Stimulated activated CD8-positive, alpha-beta memory T cell treated with anti-CD3 and anti-CD28 coated beads, Interleukin-4, amount 100 ng/mL, for 48 hours (primary cell): ENCODE measurements at places on chromosomes 6 and 20.

DNA sequence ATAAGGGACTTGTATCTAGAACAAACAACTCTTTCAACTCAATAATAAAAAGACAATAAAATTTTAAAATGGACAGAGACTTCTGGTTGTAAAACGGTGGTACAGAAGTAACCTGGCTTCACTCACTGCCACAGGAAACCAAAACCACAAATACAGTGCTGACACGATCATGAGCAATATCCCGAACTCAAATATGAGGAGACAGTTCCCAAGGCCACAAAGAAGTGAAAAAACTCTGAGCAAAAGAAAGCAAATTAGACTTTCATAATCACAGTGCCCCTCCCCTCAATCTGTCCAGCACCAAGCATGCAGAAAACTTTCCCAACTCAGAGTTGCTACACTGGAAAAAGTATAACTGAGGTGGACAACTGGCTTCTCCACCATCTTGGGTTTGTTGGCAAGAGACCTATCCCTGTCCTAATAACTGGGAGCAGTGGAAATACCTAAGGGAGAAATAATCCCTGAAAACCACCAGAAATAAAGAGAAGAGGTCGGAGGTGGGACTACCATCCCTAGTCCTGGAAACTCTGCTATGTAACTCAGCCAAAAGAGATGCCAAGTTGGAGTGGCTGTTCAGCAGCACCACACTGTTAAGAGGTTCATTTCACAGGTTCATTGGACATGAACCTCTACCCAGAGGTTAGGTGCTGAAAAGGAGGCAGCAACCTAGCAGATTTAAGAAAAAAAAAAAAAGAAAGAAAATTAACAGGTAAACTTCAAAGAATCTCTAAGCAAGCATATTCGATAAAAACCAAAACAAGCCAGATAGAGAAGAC lies 55.5 kb downstream of the REV3L start:
- DNase-seq: no peak

DNA sequence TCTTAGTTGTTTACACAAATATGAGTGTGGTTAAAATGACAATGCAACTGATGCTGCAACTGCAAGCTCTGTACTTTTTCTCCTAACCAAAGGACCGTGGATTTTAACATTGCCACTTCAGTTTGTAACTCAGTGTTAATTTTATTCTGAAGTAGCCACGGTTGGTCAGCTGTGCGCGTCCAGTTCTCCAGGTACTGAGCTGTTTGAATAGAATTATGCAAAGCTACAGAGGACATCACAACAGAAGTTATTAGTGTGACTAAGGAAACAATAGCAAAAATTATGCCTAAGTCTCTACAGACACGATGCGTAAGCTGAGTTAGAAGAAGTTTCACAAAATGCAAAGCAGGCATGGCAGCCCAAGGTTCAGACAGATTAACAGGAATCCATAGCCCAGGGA lies 4.4 kb upstream of the ABHD12 start:
- DNase-seq: no peak

- DNase-seq: no peak
Observed at GRCh38 chr6:51098791-51099190, 280.1 kb downstream of the TFAP2B start.

- DNase-seq: no peak
Observed at GRCh38 chr20:10314198-10314597, 95.6 kb downstream of the SNAP25 start.

GRCh38 chr6:33252759-33253158 lies 18.9 kb downstream of the VPS52 start:
- no peak for DNase-seq

DNA sequence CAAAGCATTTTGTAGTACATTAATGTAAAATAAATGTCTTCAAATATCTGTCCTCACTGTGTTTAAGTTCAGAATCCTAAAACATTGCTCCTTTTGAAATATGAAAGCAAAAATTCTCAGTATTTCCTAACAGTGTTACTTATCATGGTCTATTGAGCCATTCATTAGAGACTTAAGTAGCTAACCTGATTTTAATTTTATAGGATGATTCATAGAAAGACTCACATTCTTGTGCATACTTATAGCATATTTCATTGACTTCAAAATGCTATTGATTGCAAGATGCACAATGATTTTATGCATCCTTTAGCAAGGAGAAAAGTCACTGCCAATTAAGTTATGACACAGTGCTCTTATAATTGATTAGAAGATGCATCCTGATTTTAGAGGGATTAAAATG lies 85.7 kb downstream of the HIVEP1 start:
- no peak for DNase-seq

GRCh38 chr20:5845681-5846615 lies 95.7 kb downstream of the SHLD1 start:
- DNase-seq: no peak

DNA sequence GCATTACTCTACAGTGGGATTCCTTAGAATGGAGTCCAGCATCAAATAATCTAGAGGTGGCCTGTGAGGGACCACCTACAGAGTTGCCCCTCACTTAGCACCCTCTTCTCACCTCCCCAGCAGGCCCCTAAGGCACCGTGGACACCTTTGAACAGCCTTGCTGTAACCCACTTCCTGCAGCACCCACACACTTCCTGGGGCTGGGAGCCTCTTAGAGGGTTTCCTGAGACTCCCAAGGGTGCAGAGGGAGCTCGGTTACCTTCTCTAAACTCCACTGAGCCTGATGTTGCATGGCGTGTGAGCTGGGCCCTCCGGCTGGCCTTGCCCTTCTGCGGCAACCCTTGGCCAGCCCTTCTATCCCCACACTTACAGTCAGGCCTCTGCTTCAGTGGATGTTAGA lies 7.3 kb upstream of the SIRPG start:
- peak; percentile 76 for DNase-seq

DNA sequence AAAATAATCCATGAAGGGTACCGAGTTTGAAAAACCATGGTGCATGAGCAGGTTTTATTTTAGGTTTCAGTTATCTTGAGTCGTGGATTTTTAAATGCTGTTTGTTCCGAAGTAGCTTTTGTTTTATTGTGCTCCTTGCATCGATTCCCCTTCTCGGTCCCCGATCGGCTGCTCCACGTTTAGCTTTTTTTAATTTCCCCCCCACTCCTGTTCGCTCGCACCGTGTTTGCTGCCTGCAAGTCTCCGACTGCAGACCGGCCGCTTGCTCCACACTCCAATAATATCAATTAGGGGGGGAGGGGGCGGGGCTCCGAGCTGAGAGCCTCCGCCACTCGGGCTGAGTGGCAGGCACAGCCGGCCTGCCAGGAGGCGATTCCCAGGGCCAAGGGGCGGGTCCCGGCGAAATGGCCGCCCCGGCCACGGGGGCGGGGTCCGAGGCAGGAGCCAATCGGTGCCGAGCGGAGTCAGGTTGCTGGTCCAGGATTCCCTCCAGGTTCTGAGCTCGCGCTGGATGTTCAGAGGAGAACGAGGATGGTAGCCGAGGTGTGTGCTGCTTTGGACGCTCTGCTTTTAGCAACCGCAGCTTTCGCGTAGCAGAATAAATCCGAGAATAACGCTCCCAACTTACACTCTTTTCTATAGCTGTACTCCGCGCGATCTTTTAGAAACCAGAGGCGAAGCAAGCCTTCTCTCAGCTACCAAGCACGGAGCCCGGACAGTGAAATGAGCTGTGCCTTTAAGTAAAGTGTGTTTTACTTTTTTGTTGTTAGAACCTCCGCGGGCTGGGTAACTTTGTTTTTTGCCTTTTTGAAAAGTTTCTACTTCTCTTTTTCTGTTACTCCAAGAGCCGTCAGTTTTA lies at the start of gene EPHA7:
Gene EPHA7, minus strand, starts transcription at position 256 of the 859 bp plus-strand sequence. Its CDS starts 218 bp downstream, at position 38.
- DNase-seq: peak; percentile 64

GRCh38 chr6:125829433-125829832 lies 38.7 kb downstream of the NCOA7 start:
- no peak for DNase-seq

GRCh38 chr6:133805876-133806275 lies 83.0 kb upstream of the TCF21 start:
- DNase-seq: no peak

DNA sequence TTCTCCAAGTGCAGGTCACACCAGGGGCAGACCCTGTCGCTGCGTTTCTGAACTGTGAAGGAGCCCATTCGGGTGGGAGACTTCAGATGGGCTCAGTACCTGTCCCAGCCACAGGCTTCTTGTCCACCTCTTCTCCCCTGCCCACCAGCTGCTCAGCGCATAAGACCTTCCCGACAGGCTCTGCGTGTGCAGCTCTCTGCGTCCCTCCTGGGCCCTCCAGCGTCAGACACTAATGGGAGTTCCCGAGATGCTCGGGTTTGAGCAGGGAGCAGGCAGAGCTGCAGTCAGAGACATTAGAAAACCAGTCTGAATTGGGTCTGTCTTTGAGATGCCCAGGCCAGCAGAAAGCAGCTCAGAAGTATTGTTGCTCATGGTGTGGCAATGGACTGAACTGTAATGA lies 50.4 kb downstream of the TCP11 start:
- DNase-seq: peak; percentile 10

GRCh38 chr6:84119277-84119676 lies 85.7 kb downstream of the MRAP2 start:
- no peak for DNase-seq

DNA sequence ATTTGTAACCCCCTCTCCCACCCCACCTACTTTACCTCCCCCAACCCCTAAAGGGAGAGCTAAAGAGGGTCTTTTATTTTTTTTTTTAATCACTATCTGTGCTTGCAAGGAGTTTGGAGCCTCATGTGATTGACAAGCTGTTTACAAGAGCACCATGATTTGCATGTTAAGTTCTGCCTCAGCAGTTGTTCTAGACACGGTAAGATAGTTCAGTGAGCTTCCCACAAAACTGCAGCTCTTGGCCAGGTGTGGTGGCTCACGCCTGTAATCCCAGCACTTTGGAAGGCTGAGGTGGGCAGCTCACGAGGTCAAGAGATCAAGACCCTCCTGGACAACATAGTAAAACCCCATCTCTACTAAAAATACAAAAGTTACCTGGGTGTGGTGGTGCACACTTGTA lies 5.0 kb upstream of the PXDC1 start:
- DNase-seq: no peak

DNA sequence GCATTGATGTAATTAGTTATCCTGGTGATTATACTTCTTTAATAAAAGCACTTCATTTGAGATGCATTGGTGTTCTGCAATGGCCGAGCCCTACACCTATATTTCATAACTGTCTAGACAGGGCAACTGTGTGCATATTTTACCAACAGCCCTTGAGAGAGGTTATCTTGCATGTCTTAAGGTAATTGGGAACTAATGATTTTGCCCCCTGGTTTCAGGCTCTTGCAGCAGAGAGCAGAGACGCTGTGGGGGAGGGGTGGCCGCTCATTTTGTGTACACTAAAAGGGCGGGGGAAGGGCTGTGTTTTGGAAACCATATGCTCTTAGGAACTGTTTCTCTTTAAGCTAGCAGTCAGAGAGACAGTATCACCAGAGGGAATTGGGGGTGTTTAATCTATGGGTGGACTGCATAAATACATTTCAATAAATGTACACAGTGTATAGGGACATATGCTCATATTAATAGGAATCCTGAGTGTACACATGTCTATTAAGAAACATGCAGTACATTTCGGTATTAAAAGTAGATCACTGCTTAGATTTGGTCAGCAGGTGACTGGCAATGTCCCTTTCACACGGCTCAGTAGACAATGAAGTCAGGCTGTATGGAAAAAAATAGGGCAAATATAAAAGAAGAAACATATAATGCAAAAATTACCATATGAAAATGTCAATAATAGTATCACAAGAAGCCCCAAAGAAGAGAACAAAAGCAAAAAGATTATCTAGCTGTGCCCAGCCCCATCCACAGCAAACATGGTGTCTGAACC lies 402.9 kb upstream of the CITED2 start:
- DNase-seq: no peak

DNA sequence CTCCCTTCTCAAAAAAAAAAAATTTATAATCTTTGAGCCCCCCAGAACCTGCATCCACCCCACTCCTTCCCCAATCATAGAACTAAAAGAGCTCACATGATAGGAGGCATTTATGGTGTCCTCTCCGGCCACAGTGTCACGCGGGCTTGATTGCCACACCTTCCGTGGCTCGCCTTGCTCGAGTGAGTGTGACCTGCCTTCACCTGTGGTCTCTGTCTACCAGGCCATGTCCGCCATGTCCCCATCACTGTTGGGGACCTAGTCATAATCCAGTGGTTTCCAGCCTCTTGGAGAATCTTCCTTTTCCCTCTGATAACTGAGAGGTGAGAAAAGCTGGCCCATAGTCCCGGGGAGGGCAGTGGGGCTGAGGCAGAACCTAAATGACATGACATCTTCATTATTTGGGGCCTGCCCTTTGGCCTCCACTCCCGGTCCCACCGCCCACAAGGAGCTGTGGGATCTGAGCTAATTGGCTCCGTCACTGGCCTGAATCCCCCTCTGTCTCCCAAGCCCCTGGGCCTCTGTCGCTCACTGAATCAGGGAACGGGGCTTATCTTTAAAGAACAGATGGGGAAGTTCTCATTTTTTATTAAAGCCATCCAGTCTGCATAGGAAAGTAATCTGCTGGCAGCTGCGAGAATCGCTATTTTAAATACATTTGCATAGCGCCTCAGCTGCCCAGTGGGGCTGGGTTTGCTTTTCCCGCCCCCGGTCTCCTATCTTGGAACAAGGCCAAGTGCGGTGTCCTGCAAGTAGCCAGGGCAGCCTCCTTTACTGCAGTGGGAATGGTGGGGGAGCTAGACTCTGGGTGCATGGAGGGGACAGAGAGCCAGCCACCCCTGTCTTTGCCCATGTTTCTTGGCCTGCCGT lies 197.6 kb upstream of the PMEPA1 start:
- DNase-seq: no peak

GRCh38 chr6:68859233-68859632 lies 224.2 kb downstream of the ADGRB3 start:
- DNase-seq: no peak
